ENCODE measurements at places on chromosomes 2 and 18.

DNA sequence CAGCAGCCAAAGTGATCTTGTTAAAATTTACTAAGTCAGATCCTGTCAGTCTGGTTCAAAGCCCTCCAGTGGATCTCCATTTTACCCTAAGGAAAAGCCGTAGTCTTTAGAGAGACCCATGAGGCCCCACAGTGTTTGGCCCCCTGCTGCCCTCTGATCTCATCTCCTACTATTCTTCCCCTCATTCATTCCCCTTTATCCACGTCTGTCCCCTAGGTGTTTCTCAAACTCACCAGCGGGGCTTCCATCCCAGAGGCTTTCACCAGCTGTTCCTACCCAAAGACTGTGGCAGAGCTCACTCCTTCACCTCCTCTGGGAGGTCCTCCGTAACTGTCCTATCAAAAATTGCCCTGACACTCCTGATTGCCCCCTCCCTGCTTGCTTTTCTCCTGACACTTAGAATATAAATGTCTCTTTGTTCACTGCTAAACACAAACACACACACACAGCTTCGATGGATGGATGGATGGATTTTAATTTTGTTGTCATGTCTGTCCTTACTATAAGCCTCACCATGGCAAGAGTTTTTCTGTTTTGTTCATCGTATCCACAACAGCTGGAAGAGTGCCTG, 26.1 kb downstream of the LIMS1 start:
- no peak for DNase-seq

- no peak for DNase-seq
These were observed 5.5 kb downstream of the RALB start for GRCh38 chr2:120258196-120258595.

- DNase-seq, result no peak
These were observed 819.6 kb downstream of the RNF144A start for GRCh38 chr2:7736646-7737305.

- no peak for DNase-seq
These were observed 797.6 kb upstream of the CDH2 start for GRCh38 chr18:28974504-28974903.

GRCh38 chr18:45361125-45361851, 254.0 kb upstream of the SLC14A2 start:
- DNase-seq, result no peak

DNA sequence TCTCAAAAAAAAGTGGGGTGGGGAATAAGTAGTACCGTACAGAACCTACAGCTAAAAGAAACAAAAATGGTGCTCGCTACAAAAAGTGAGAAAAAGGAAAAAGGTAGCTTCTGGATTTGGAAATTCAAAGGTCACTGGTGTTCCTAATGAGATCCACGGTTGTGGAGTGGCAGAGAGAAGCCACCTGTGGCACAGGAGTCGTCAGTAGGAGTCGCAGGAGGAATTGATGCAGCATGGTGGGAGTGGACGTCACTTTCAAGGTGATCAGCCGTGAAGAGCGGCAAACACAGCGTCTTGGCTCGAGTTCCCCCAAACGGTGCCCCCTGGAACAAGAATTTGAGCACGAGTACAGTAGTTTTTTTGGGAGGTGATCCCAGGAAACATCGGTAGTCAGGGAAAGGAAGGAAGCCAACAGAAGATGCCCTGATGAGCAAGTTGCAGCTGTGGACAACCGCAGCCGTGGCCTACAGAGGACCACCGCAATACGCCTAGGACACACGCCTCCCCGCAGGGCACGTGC, 1.4 kb upstream of the TTL start:
- no peak for DNase-seq

DNA sequence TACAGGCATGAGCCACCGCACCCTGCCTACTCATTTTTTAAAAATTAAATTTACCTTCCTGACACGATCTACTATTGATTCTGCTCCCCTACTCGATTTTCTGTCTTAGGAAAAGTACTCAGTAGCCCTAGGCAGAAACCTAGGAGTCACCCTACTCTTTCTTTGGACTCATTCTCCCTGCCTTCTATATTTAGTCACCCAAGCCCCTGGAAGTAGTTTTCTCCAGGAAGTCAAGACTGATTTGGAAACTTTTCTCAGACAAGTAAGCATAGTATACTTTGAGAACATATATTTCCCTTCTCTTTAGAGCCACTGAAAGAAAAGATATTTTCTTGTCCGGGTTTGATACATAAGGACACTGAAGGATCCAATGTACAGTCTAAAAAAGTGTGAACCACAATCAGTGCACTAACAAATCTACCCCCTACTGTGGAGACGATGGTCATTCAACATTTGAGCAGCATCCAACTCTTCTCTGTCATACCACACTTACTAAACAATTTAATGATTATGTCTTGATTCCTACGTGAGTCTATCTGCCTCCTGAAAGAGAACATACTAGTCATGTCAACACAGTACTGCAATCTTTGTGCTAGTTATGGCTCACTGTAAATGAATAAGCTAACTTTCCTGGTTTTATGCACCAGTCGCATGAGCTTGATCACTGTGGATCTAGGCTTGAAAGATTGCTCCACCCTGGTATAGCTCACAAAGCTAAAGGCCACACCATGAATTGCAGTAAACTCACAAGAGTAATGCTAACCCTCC, 19.8 kb downstream of the YWHAQ start:
- no peak for DNase-seq

DNA sequence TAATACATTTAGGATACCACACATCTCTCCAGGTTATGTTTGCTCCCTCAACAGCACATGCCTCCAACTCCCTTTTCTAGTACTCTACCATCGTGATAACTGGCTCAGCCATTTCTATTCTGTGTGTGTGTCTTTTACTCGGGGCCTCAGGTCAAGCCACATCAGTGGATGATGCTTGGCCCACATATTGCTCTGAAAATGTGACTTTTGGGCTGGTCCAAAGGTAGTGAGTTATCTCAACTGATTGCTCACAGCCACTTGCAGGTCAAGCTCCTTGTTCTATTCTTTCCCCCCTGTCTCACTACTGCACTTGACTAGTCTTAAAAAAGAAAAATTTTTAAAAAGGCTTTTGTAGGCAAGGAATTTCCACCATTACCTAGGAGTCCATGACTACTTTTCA, 5.5 kb downstream of the DSG4 start:
- no peak for DNase-seq

GRCh38 chr2:20660506-20661420, 6.2 kb upstream of the GDF7 start:
- DNase-seq, result no peak

GRCh38 chr2:26617588-26618083, 23.5 kb downstream of the CIB4 start:
- DNase-seq, result no peak

GRCh38 chr18:73717570-73717969, 430.1 kb downstream of the FBXO15 start:
- no peak for DNase-seq

Data from DND-41 (cell line).